Stimulated activated CD4-positive, alpha-beta T cell treated with anti-CD3 and anti-CD28 coated beads, Interleukin-4, amount 100 ng/mL, for 4 hours (primary cell): ENCODE measurements at places on chromosomes 13 and 19.

- DNase-seq: no peak
Measured at GRCh38 chr13:30847650-30848307, 58.3 kb upstream of the MEDAG start.

- DNase-seq: no peak
Measured at GRCh38 chr13:82800391-82800790, 1081.9 kb downstream of the SLITRK1 start.

DNA sequence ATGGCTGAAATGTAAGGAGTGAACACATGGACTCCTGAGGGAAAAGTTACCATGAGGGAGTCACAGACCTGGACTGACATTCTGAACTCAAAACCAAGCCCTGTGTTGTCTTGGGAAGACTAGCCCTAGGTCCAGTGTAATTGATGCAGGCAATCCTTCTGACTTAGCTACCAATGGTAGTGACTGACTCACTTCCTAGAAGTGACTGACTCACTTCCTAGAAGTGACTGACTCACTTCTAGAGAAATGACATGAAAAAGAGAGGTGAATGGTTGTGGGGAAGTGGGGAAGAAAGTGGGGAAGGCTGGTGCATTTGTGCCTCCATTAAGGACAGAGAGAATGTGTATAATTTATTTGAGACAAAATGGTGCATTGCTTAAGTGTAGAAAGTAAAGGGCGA lies 49.9 kb downstream of the EDNRB start:
- no peak for DNase-seq

DNA sequence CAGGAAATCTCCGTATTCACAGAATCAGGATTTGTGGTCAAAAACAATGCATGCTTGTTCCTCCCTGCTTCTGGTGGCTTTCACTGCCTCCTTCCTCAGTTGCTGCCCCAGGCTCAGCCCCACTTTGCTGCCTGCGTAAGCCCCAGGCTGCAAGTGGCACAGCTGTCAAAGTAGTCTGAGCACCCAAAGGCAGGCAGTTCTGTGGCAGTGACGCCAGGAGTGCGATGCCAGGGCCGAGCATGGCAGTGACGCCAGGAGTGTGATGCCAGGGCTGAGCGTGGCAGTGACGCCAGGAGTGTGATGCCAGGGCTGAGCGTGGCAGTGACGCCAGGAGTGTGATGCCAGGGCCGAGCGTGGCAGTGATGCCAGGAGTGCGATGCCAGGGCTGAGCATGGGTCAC lies 77.3 kb upstream of the GPR183 start:
- DNase-seq: no peak

GRCh38 chr13:54657588-54657987 lies 1629.0 kb downstream of the OLFM4 start:
- DNase-seq: no peak

GRCh38 chr19:15417699-15418098 lies 1.1 kb downstream of the AKAP8L start:
- DNase-seq: no peak

DNA sequence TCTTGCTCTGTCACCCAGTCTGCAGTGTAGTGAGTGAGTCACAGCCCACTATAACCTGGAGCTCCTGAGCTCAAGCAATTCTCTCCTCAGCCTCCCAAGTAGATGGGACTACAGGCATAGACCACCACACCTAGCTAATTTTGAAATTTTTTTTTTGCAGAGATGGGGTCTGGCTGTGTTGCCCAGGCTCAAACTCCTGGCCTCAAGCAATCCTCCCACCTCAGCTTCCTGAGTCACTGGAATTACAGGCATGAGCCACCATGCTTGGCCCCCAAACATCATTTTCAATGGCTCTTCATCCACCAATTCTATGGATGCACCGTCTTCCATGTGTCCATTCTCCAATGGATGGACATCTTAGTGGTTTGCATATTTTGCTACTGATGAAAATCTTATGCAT lies 68.9 kb downstream of the ZNF557 start:
- no peak for DNase-seq

DNA sequence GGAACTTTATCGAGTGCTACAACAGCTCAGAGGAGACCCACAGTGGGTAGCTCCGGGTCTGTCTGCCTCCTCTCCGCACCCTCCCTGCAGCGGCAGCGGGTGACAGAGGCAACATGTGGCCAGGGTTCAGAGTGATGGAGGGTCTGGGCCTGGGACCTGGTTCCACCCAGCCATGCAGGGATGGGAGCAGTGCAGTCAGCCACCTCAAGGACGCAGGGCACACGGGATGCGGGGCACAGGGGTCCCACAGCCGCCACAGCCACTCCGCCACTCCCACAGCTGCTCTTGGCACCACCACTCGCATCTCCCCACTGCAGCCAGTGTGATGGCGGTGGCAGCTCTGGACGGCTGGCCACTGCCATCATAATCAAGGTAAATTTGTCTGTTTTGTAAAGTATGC lies 892.9 kb downstream of the OLFM4 start:
- DNase-seq: no peak

GRCh38 chr13:113489171-113489548 lies 1.4 kb downstream of the DCUN1D2 start:
- DNase-seq: no peak

GRCh38 chr13:42327725-42328124 lies 55.8 kb downstream of the AKAP11 start:
- DNase-seq: no peak

GRCh38 chr13:31209172-31209840 lies 9.5 kb downstream of the B3GLCT start:
- DNase-seq: no peak

DNA sequence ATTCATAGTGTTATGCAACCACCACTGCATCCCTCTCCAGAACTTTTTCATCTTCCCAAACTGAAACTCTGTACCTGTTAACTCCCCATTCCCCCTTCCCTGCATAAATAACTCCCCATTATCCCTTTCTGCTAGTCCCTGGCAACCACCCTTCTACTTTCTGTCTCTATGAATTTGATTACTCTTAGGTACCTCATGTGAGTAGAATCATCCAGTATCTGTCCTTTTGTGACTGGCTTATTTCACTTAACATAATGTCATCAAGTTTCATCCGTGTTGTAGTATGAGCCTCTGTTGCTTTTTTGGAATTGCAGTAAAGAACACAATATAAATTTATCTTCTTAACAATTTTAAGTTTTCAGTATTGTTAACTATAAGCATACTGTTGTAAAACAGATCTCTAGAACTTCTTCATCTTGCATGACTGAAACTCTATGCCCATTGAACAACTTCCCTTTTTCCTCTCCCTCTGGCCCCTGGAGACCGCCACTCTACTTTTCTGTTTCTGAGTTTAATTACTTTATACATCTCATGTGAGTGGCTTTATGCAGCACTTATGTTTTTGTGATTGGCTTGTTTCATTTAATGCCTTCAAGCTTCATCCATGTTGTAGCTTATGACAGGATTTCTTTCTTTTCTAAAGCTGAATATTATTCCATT lies 87.3 kb upstream of the ABCC4 start:
- no peak for DNase-seq

DNA sequence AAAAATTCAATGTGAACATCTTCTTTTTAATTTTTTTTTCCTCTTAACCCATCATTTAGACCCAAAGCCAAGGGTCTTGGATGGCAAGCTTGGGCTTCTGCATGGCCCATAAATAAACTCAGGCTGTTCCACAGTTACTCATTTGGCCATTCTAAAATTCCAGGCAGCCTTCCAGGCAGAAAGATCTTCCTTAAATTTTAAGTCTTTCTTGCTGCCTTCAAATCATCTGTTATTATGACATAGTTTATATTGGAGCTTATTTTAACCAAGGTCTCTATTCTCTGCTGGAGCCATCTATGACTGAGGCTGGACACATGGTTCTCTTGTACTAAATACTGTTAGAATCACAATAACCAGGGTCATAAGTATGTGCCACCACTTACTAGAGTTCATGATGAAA lies 317.3 kb upstream of the MAB21L1 start:
- no peak for DNase-seq
